ENCODE measurements at places on chromosomes 6 and 20.

DNA sequence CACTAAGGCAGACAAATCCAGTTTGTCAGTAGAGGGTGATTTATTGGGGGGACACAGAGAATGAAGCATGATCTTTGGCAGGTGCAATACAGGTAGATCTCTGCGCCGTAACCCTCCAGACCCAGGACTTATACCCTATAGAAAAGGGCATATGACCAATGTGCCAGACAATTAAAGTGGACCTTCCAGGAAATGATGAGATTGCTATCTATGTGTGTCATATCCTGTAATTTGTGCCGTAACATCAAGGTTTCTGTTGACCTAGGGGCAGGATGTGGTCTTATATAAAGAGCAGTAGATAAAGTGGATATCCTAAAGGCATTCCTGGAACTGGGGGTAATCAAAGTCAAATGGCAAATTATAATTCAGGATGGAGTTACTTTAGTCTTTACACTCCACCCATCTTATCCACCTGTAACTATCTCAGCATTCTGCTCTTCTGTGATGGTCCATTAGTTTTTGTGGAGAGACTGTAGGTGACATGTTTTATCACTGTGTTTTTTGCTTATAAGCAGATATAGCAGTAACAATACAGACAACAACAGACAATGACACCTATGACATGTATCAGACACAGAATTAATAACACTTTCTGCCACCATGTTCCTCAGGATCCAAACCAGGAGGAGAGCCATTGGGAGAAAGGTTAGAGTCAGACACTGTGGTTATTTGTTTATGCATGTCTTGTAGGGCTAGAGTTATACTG, 43.1 kb upstream of the ZNF337 start:
- no peak for DNase-seq

DNA sequence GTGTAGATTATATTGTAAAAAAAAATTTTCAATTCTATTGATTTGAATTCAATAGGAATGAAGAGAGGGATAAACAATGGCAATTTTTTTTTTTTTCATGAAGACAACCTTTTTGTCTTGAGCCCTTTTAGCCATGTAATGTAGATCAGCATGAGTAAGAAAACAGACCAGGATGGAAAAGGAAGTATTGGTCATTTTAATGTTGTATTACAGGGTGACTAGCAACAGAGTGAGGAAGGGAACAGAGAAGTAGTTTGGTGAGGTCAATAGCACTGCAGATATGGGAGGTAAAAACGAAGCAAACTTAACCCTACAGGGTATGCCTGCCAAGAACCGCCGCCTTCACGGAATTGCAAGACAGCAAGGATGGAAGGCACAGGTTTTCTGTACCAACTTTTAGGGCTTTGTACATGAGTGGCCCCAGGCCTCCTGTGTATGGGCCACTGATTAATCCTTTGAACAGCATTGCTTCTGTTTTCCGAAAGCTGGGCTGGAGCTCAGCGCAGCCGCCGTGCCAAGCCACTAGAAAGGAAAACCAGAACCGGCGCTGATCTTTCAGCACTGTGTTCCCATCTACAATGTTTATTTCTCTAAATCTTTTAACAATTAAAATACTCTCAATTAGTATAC, 383.7 kb downstream of the CENPW start:
- DNase-seq = no peak

GRCh38 chr6:38057994-38058393, 238.5 kb downstream of the ZFAND3 start:
- peak; percentile 61 for DNase-seq

DNA sequence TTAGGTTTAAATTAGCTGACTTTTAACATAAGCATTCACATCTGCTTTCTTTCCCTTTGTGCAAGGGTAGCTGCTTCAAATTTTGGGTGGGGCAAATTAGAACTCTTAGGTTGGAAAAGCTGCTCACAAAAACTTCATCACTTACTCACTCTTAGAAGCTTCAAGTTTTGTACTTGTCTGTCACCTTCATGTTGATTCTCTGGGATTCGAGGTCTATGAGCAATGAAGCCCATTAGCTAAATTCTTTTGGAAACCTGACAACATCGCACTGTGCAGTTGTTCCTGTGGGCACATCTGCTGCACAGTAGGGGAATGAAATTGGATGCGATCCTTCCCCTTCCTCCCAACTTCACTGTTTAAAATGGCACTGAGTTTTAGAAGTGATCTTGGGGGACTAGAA, 156.1 kb downstream of the UBE3D start:
- DNase-seq = no peak

- DNase-seq = no peak
Observed at GRCh38 chr20:38651154-38651553, 49.5 kb downstream of the ARHGAP40 start.

DNA sequence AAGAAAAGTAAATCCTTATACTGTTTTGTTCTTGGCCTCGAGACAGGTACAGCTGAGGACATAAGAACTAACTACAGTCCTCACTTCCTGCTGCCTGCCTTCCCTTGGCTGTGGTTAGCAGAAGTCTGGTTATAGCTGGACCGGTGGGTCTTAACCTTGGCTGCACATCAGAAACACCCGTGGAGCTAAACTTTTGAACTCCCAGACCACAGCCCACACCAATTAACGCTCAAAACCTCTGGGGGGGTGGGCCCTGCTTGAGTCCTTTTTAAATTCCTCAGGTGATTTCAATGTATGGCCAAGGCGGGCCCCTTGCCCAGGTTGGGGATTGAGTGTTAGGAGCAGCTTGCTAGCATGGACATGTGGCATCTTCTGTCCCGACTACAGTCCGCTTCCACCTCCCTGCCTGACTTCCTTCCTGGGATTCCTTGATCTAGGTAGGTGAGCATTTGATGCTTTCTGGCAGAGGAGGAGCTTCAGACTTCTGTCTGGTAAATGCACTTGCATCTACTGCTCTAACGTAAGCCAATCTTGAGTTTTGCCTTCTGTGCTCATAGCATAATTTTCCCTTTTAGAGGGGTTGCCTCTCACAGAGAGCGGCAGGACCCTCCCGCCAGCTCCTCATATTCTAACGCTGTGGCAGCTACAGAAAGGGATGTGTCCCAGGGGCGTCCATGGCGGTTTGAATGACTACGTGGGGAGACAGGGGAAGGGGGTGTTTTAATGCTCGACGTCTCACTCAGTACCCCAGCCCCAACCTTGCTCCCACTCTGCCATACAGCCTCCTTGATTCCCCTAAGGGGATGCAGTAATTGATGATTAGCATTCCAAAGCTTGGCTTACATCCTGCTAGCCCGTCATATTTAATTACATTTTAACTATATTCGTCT, 390.1 kb downstream of the ZFAND3 start:
- DNase-seq = no peak

DNA sequence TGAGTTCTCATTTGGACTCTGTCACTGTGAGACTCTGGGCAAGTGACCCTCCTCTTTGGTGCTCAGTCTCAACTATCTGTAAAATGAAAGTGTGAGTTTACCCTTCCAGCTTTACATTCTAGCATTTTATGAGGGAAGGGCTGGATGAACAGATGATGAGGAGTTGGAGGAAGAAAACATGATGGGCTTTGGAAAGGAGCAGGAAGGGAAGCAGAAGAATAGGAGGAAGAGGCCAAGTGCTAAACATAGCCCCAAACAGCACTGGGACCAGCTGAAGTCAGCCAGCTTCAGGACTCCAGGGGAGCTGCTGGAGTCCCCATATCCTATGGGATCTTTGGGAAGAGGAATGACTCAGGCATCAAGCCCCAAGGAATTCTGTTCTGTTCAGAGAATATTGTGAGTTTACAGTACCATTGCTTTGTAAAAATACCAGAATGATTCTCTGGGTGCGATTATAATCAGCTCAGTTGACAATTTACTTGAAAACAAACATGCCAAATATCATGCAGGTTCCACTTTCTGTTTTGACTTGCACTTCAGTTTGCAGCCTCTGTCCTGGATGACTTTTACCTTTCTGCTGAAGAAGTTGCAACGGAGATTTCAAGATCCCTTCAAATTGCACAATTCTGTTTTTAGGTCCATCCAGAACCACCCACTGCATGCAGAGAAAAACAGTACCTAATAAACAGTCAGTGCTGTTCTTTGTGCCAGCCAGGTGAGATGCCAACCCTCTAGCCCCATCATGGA, 3.2 kb downstream of the CD40 start:
- DNase-seq = no peak

- no peak for DNase-seq
Observed at GRCh38 chr20:12798286-12798685, 210.5 kb upstream of the SPTLC3 start.

DNA sequence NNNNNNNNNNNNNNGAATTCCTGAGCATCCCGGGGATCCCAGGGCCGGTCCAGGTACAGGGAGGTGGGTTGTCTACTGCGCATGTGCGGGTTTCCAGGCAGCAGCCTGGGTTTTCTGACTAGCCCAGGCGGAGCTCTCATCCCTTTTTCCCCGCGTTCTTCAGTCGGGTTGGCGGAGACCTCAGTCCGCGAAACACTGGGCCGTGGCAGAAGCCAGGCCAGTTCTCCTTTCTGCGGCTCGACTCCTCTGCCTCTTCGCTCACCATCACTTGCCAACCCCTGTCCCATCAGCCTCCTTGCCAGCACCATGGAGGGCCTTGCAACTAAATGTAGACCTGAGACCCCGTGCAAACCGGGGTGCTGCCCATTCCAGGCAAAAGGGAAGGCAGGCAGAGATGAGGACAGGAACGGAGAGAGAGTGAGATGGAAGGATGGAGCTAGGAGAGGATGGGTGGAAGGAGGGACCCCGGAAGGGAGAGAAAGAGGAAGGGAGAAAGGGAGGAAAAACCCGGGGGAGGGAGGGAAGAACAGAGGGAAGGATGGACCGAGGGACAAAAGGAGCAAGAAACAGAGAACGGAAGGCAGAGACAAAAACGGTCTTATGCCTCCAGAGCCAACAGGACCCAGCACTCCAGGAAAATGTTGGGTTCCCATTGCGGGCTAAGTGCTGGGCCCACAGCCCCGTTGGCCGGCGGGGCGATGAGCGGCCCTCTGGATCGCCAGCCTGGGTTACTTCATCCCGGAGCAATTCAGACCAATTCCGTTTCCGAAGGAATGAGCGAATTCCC, 445.4 kb upstream of the DEFB115 start:
- DNase-seq = no peak

DNA sequence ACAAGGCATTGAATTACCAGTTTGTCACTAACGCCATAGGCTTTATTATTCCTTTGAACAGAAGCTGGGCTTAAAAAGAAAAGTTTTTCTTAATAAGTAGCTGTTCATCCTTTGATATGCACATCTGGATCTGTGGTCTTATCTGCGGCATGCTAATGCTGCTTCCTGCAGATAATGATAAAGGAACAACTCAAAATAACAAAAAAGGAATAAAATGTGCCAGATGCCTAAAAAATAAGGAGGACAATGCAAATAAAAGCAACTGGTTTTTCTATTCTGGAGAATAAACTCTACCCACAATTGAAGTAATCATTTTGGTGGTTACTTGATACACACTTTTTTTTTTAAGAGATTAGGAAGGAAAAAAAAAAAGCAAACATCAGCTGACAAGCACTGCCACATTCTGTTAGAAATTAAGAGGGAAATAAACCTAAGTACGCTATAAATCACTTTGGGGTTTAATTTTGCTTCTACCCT, 156.8 kb upstream of the SALL4 start:
- DNase-seq = no peak

- DNase-seq = no peak
Observed at GRCh38 chr6:120116343-120116742, 766.8 kb upstream of the MAN1A1 start.

DNA sequence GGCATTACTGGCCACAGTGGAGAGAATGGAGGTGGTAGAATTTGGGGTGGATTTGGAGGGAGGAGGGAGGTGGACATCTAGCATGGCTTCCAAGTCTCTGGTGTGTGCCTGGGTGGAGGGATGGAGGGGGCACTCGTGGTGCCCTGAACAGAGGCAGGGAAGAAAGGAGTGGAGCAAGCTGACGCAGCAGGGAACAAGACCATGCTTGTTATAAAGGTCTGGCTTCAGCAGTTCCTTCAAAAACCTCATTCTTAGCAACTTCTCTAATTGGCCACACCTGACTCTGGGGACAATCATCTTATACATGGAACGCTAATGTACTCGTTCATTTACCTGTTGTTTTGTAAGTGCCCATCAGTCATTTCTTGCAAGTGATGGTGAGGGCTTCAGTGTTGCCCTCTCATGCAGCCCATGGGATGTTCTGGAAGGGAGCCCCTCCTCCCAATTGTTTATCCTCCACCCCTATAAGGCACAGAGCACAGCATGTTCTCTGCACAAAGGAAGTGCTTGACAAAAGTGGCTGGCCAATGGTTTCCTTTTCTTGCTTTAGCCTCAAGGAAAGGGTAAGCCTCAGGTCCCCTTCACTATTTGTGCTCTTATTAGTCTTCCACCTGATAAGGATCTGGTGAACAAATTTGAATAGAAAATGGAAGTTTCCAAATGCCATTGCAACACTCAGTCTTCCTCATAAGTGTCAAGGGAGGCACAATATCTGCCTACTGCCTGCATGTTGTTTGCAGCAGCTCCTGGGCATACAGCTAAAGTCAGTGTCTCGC, 39.3 kb downstream of the GFOD1 start:
- DNase-seq = no peak

DNA sequence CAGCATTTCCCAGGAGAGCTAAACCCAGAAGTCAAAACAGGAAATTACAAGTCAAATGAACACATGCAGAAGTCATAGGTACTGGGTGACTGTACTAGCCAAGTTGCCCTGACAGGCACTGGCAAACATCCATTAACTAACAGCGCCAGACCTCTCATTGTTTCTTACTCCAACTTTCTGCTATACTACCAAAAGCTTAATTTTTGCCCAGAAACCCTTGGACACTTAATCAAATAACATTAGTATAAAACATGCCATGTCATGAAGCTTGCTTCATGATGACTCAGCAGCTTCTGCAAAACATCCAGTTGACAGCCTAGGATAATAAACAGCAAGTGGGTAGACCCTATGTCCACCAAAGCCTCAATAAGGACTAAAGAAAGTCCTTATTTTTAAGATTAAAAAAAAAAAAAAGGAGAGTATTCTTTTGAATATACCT, 3.5 kb downstream of the NUP153 start:
- peak; percentile 18 for DNase-seq

- DNase-seq = no peak
Observed at GRCh38 chr20:33841436-33841799, 30.3 kb downstream of the CHMP4B start.

GRCh38 chr6:2229742-2230141, 15.7 kb downstream of the GMDS start:
- DNase-seq = no peak

Measured in activated CD4-positive, alpha-beta T cell treated with anti-CD3 and anti-CD28 coated beads, Interleukin-2, amount 50 U/mL, for 48 hours (primary cell).